ENCODE measurements at places on chromosomes 1 and 21. TPM values are rescaled to one million over a fixed set of nuclear protein-coding genes. Genes with fewer than 3 reads are reported as not detected.
A peak's percentile ranks its signal among the peaks of the same experiment; 100 is the strongest.

The OPRD1 gene
- not detected for total RNA-seq

The SUSD4 gene
- not detected for total RNA-seq

The OLFML3 gene
- total RNA-seq: 56.0 TPM

The PADI6 gene
- not detected for total RNA-seq

The FMO3 gene
- 4.2 TPM for total RNA-seq

The LRRIQ3 gene
- 1.1 TPM for total RNA-seq

The CELA2A gene
- not detected for total RNA-seq

The OR10K2 gene
- total RNA-seq: not detected

The SLC44A5 gene
- 0.28 TPM for total RNA-seq

DNA sequence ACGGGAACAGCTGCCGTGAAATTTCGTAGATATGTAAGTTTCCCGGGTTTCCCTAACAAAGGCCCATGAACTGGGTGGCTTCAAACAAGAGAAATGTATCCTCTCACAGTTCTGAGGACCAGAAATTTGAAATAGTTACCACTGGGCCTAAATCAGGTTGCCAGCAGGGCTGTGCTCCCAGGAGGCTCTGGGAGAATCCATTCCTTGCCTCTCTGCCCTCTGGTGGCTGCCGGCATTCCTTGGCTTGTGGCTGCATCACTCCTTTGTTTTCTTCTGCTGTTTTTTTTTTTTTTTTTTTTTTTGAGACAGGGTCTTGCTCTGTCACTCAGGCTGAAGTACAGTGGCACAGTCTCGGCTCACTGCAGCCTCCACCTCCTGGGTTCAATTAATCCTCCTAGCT, 23.7 kb downstream of the UMODL1 start:
- H3K4me1 ChIP-seq: peaks cover 67% of the 10 kb centered on the region
- H3K27ac ChIP-seq: peak overlapping the region; percentile 93
- no peak for DNase-seq
- H3K4me3 ChIP-seq: no peak overlapping the region

- no peak for DNase-seq
- H3K27me3 ChIP-seq: no peaks in the 10 kb centered on the region
- H3K4me3 ChIP-seq: no peak overlapping the region
- H3K36me3 ChIP-seq: no peaks in the 10 kb centered on the region
- peaks cover 4% of the 10 kb centered on the region for H3K4me1 ChIP-seq
Measured at GRCh38 chr1:2583331-2583791, 3.2 kb upstream of the PRXL2B start.

GRCh38 chr1:34404804-34405203, 228.1 kb downstream of the C1orf94 start:
- H3K27ac ChIP-seq: no peak overlapping the region
- no peak for DNase-seq
- peaks cover 3% of the 10 kb centered on the region for H3K4me1 ChIP-seq
- no peak overlapping the region for H3K4me3 ChIP-seq
- no peaks in the 10 kb centered on the region for H3K27me3 ChIP-seq

DNA sequence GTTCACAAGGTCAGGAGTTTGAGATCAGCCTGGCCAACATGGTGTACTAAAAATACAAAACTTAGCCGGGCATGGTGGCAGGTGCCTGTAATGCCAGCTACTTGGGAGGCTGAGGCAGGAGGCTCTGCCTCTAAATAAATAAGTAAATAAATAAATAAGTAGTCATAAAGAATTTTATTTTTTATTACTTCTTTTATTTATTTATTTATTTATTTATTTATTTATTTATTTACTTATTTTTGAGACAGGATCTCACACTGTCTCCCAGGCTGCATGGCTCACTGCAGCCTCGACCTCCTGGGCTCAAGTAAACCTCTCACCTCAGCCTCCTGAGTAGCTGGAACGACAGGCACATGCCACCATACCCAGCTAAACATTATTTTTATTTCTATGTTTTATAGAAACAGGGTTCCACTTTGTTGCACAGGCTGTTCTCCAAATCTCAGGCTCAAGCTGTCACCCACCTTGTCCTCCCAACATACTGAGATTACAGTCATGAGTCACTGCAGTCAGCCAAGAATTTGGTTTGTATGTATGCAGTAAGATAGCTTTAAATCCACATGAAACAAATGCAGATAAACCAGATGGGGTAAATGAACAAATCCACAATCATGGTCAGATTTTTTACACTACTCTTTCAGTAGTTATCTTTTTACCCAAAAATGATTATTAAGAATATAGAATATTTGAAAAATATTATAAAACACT, 523.3 kb upstream of the RGS18 start:
- no peaks in the 10 kb centered on the region for H3K27me3 ChIP-seq
- H3K27ac ChIP-seq: no peak overlapping the region
- no peaks in the 10 kb centered on the region for H3K4me1 ChIP-seq
- H3K4me3 ChIP-seq: no peak overlapping the region
- DNase-seq: no peak

DNA sequence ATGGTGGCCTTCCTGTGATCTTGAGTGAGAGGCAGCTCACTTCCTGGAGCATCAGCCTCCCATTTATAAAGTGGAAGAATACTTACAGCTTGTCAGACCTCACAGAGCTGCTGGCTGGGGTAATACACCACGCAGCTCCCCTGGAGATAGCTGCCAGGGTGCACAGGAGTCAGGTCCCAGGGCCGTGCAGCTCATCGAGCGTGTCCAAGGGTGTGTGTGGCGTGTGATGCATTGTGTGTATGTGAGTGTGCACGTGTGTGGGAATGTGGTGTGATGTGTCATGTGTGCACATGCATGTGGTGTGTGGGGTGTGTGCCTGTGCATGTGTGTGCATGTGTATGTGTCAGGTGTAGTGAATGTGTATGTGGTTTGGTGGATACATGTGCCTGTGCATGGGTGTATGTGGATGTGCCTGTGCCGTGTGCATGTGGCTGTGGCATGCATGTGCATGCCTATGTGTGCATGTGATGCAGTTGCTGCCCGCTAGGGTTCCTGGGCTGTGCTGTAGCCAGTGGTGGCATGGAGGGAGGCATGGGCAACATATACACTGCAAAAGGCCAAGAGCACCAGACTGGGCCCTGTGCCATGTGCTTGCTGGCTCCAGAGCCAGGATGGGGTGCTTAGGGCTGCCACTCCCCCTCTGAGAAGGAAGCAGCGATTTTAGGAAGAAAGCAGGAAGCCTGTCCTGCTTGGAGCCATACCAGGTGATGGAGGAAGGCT, 24.6 kb downstream of the WNT3A start:
- no peaks in the 10 kb centered on the region for H3K27me3 ChIP-seq
- no peak overlapping the region for H3K27ac ChIP-seq
- H3K4me1 ChIP-seq: no peaks in the 10 kb centered on the region
- no peak for DNase-seq

DNA sequence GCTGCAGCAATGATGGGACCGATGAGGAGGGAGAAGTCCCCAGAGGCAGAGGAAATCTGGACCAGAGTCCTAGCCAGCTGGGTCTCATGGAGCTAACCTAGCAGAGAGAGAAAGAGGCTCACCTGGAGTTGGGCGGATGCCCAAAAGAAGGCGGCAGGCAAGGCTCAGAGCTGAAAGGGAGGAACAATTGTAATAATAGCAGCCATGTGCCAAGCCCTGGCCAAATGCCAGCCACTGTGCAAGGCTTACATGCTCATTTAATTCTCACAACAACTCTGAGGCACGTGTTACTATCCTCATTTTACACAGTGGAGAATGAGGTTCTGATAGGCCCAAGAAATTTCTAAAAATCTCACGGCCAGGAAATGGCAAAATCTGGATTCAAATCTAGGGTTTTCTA, 50.0 kb upstream of the ZNF648 start:
- no peaks in the 10 kb centered on the region for H3K4me1 ChIP-seq
- no peaks in the 10 kb centered on the region for H3K27me3 ChIP-seq
- no peak overlapping the region for H3K27ac ChIP-seq
- no peak overlapping the region for H3K4me3 ChIP-seq
- DNase-seq: no peak

DNA sequence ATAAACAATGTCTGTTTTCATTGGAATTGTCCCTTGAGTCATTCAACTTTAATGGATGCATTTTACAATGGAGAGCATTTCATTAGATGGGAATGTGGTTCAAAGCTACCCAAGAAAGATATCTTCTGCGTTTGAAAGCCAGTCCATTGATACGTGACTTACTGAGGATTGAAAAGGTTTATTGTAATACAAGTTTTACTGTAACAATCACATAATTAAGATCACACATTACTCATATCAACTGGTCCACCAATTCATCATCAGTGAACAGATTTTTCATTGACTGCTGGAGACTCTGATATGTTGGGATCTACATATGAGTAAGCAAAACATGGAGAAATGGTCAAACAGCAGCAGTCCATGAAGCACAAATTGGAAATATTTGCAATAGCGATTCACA, 32.8 kb downstream of the KRTAP24-1 start:
- no peaks in the 10 kb centered on the region for H3K36me3 ChIP-seq
- no peak for DNase-seq
- no peaks in the 10 kb centered on the region for H3K27me3 ChIP-seq
- no peak overlapping the region for H3K27ac ChIP-seq
- no peaks in the 10 kb centered on the region for H3K4me1 ChIP-seq
- no peak overlapping the region for H3K4me3 ChIP-seq

- DNase-seq: no peak
- no peaks in the 10 kb centered on the region for H3K4me1 ChIP-seq
- H3K27ac ChIP-seq: no peak overlapping the region
- H3K27me3 ChIP-seq: no peaks in the 10 kb centered on the region
- H3K36me3 ChIP-seq: no peaks in the 10 kb centered on the region
- no peak overlapping the region for H3K4me3 ChIP-seq
Measured at GRCh38 chr1:229192031-229192430, 78.9 kb upstream of the RAB4A start.

GRCh38 chr1:224507771-224508523, 73.3 kb upstream of the WDR26 start:
- peaks cover 16% of the 10 kb centered on the region for H3K4me1 ChIP-seq
- no peak for DNase-seq
- H3K27ac ChIP-seq: no peak overlapping the region

DNA sequence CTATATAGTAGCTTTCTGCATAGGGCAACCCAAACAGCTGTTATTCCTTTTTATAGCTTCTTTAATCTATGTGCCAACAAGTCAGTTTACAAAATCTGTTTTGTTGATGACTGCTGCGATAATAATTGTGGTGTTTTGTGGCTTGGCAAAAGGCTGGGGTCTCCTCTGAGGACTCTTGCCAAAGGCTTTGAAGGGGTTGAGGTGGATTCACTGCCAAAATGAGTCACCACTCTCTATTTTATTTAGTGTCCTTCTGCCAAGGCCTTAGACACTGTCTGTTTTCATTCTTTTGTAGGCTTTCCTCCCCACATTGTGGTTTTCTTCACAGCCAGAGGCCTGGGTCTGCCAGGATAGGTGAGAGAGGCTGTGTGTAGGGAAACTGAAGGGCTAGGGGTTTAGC, 161.8 kb downstream of the NFIA start:
- peaks cover 74% of the 10 kb centered on the region for H3K4me1 ChIP-seq
- no peak overlapping the region for H3K4me3 ChIP-seq
- H3K27ac ChIP-seq: peak overlapping the region; percentile 46

DNA sequence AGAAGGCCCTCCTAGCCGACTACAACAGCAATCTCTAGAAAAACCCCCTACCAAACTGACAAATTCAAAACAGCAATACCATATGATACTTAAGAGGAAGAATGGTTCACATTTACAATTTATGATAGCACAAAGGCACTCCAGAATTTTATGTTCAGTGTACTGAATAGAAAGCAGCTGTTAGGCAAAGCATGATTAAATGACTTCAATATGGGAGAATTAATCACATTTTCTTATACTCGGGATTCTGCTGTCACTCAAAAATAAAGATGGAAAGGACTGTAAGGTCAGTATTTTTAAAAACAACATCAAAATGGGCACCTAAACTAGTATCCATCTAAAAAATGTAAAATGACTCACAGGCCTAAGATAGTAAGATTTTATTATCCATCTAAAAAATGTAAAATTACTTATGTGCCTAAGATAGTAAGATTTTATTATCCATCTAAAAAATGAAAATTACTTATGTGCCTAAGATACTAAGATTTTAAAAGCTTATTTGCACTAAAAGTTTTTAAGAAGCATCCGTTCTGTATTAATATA, 198.5 kb downstream of the SMYD3 start:
- H3K27me3 ChIP-seq: no peaks in the 10 kb centered on the region
- no peak for DNase-seq
- no peaks in the 10 kb centered on the region for H3K4me1 ChIP-seq

DNA sequence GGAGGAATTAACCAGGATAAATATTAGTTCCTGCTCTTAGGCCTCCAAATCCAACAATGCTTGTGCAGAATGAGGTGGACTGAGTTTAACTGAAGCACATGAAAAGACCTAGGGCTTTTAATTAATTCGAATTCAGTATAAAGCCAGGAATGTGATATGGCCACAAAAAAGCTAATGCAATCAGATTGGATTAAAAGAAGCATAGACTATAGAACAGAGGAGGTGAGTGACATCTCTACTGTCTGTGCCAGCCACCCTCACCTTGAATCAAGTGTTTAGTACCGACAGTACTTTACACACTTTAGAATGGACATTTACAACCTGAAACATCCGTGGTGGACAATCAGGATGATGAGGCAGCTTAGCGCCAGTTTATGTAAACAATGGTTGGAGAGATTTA, 62.1 kb downstream of the CNIH3 start:
- H3K27me3 ChIP-seq: no peaks in the 10 kb centered on the region
- H3K27ac ChIP-seq: no peak overlapping the region
- no peak overlapping the region for H3K4me3 ChIP-seq
- H3K36me3 ChIP-seq: no peaks in the 10 kb centered on the region

- H3K27me3 ChIP-seq: no peaks in the 10 kb centered on the region
- peaks cover 9% of the 10 kb centered on the region for H3K4me1 ChIP-seq
- no peak overlapping the region for H3K27ac ChIP-seq
- peak overlapping the region; percentile 97 for H3K4me3 ChIP-seq
- no peak for DNase-seq
Measured at GRCh38 chr1:92831368-92831761, 475 bp upstream of the RPL5 start.

DNA sequence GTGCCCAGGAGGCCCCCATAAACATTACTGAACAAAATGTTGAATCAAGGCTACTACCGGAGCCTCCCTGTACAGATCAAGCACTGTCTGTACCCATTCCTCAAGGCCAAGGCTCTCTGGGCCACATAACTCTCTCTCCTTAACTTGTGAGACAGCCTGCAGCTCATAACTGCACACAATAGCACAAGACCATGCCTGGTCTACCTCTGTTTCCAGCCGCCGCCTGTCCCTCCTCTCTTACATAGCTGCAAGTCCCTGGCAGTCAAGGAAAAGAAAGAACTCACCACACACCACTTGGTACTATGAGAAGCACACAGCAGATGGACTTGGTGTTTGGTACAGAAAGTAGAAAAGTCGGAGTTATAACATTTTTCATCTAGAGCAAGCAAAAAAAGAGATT, 91.1 kb downstream of the SSBP3 start:
- H3K4me3 ChIP-seq: no peak overlapping the region
- peaks cover 2% of the 10 kb centered on the region for H3K4me1 ChIP-seq
- H3K27ac ChIP-seq: no peak overlapping the region
- H3K36me3 ChIP-seq: no peaks in the 10 kb centered on the region

- DNase-seq: no peak
- H3K27ac ChIP-seq: no peak overlapping the region
- no peaks in the 10 kb centered on the region for H3K27me3 ChIP-seq
Measured at GRCh38 chr1:211683396-211684297, 8.2 kb upstream of the NEK2 start.

GRCh38 chr1:164907666-164908065, 348.7 kb downstream of the PBX1 start:
- H3K4me1 ChIP-seq: no peaks in the 10 kb centered on the region
- no peak for DNase-seq
- no peaks in the 10 kb centered on the region for H3K27me3 ChIP-seq

Data from thoracic aorta (tissue), 2 donors.